RPMI7951 (cell line): ENCODE measurements at places on chromosomes 1 and 21. TPM values are rescaled to one million over a fixed set of nuclear protein-coding genes. Genes with fewer than 3 reads are reported as not detected.

DNA sequence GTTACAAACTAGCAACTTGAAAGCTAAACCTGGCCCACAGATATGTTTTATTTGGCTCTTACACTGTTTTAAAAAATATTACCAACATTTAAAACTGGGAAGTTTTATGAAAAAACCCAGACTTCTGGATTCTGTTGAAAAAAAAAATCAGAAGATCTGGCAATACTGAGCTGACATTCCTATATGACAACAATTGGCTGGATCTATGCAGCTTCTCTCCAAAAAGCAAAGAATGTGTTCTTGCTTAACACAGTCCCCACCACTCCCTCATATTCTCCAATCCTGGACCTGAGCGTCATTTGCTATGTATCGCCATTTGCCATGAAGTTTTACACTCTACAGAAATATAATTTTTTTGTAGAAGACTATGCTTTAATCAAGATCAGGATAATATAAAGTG is 859.6 kb downstream of the LTN1 start:
- no peak for DNase-seq

DNA sequence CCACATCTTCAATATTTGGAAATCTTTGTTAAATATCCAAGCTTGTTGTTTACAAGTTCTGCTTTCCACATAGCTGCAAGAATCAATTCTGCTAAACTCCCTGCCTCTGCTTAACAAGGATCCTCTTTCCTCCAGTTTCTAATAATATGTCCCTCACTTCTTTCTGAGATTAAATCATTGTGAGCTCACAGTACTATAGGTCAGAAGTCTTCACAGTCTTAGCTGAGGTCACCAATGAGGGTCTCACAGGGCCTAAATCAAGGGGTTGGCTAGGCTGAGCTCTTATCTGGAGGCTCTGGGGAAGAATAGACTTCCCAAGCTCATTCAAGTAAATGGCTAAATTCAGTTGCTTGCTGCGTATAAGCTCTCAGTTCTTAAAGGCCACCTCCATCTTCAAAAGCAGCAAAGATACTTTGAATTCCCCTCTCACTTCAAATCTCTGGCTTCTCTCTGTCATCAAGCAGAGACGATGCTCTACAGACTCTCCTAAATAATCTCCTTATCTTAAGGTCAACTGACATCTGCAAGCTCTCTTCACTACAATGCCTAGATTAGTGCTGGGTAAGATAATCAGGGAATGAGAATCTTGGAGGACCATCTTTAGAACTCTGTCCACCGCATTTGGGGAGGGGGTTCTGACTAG is 175.3 kb downstream of the PLPPR4 start:
- DNase-seq: no peak

- DNase-seq: no peak
Observed at GRCh38 chr1:161261261-161262235, 3.0 kb downstream of the PCP4L1 start.

DNA sequence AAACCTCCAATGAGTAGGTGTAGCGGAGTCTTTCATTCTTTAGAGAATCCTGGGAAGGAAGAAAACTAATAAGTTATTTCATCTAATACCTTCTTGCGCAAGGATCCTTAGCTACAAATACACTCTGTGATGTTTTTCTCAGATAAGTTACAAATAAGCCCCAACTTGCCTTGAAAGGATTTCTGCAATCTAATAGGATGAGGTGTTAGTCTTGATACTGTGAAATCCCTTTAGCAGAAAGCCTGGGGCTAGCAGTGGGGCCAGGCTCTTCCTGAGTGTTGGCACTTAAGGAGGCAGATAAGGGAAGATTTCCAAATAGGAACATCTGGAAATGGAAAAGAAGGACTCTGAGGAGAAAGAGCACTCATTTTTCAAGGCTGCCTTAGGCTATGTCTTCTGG is 168.0 kb upstream of the DAB1 start:
- DNase-seq: no peak

DNA sequence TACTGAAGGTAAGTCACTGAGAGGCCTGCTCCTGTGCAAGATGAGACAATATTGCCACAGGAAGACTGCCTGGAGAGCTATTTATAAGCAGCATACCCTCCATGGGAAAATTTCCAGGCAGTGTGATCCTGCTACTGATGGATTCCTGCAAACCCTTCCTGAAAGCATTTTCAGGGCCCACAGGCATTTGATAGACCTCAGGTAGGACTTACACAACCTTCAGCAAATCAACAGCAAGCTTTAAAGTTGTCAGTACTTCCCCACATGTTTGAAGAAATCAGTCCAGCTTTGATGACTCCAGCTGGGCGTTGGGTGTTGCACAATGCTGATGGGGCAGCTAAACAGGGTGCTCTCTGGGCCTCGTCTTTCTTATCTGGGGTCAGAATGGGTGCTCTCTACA is 108.8 kb downstream of the PLXNA2 start:
- peak; percentile 41 for DNase-seq

- DNase-seq: peak; percentile 34
Observed at GRCh38 chr1:77394166-77394565, 112.3 kb downstream of the AK5 start.

GRCh38 chr1:150118716-150119115 is 31.0 kb upstream of the PLEKHO1 start:
- no peak for DNase-seq

The PODN gene
- 0.36 TPM in 1 of 2 replicates, not detected in the other for total RNA-seq

GRCh38 chr1:60896701-60897363 is 185.5 kb upstream of the NFIA start:
- DNase-seq: no peak

The FMO5 gene
- total RNA-seq: 2.1 and 3.4 TPM in 2 replicates

DNA sequence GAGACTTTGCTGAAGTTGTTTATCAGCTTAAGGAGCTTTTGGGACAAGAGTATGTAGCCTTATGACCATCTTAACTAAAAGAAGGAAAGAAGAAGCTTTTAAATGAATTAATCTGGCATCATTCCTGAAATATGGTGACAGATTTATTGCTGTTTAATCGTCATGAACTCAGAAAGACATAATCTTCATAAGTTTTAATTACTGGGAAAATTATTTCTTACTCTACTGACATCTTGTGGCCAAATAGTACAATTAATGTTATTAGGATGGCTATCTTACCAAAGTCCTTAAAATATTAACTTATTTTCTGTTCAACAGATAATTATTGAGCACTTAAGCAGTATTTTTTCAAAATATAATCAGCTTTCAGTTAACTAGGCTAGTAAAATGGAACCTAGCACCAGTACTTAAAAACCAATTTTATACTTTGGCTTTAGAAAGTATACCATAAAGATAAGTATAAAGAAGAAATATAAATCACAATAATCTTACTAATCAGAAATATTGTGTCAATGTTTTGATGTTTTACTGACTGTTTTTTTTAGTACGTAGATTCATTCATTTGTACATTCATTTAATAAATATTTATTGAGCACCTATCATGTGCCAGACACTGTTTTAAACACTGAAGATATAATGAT is 34.7 kb upstream of the GPR25 start:
- peak; percentile 17 for DNase-seq

- DNase-seq: no peak
Observed at GRCh38 chr1:205486258-205486657, 18.2 kb upstream of the CDK18 start.
